ENCODE measurements at places on chromosomes 3 and 15. TPM values are rescaled to one million over a fixed set of nuclear protein-coding genes. Genes with fewer than 3 reads are reported as not detected.

DNA sequence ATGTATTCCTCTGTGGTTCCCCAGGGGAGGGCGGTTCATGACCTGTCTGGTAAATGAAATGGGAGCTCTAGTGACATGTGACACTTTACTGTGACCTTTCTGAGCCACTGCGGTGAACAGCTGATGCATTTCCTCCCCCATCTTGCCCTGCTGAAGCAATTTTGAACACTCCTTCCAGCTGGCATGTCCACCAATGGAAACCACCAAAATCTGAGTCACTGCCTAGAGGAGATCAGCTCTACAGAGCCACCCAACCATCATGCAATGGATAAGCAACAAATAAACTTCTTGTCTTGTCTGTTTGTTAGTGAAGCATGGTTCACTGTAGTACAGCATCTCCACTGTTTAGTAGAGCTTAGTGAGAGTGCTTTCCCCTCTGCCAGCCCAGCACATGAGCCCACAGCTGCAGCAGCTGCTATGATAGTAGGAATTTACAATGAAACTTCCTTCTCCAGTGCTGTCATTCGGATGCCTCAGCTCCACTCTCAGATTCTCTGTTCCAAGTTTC is 479.4 kb downstream of the NTRK3 start:
- H3K36me3 ChIP-seq: no peaks in the 10 kb centered on the region
- H3K27me3 ChIP-seq: no peaks in the 10 kb centered on the region
- no peak overlapping the region for H3K27ac ChIP-seq
- DNase-seq: peak; percentile 25
- H3K4me3 ChIP-seq: no peak overlapping the region

DNA sequence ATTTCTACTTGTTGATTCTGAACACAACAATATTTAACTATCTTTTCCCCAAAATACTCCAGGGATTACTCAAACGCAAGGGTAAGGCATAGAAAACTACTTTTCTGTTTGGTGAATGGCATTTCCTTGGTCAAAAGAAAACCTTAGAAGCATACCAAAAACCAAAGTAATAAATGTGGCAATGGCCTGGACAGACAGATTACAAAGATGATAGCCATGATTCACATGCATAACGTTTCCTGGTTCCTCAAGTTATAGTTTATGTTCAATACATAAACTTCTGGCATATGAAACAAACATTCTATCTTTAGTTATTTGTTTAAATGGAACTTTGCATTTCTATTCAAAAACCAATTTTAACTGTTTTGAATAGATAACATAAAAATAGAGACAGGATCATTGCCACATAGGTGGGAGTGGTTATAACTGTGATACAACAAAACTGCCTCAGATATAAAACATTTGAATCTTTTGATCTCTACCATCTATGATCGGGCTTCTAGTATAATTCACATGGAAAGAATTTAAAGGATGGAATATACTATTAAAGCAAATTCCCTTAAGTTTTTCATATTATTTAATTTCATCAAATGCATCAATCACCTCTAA is 32.1 kb downstream of the FOXP1 start:
- no peaks in the 10 kb centered on the region for H3K27me3 ChIP-seq
- DNase-seq: no peak

GOLIM4 gene
- total RNA-seq: 43.1 TPM

HYAL1 gene
- 6.1 TPM for total RNA-seq

DNA sequence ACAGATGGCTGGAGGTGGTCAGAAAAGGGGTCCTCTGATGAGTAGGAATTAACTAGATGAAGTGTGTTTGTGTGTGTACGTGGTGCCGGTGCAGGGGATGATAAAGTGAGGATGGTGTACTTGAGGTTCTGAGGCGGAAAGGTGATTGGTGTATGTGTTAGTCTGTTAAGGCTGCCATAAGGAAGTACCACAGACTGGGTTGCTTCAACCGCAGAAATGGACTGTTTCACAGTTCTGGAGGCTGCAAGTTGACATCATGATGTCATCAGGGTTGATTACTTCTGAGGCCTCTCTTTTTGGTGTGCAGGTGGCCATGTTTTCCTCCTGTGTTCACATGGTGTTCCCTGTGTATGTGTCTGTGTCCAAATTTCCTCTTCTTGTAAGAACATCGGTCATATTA is 202.4 kb upstream of the RGMA start:
- H3K27ac ChIP-seq: no peak overlapping the region
- no peaks in the 10 kb centered on the region for H3K27me3 ChIP-seq
- H3K36me3 ChIP-seq: no peaks in the 10 kb centered on the region
- DNase-seq: no peak
- no peaks in the 10 kb centered on the region for H3K4me1 ChIP-seq
- H3K4me3 ChIP-seq: no peak overlapping the region

DNA sequence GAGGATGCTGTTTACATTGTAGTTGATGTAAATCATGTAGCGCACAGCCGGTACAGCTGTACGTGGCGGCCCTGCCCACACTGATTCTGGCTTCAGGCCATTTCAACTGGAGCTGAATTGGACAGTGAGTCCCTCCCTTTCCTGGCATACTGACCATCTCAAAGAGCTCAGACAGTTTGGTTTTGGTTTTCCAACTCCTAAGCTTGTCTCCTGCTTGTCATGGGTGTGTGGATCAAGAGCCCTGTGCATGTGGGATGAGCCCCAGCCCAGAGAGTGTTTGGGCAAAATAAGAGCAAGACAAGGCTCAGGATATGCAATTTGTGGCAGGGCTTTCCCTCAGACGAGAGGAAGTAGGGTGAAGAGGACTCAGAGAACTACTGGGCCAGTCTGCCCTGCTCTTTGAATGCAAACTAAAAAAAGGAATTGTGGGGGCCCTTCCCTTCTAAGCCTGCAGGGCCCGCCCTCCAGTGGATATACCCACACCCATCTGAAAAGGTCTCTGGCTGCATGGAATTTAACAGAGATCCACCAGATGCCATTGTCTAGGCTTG is 13.3 kb downstream of the ITGA11 start:
- H3K4me1 ChIP-seq: peaks cover 83% of the 10 kb centered on the region
- no peak overlapping the region for H3K4me3 ChIP-seq
- H3K27me3 ChIP-seq: no peaks in the 10 kb centered on the region
- H3K27ac ChIP-seq: peak overlapping the region; percentile 65

DNA sequence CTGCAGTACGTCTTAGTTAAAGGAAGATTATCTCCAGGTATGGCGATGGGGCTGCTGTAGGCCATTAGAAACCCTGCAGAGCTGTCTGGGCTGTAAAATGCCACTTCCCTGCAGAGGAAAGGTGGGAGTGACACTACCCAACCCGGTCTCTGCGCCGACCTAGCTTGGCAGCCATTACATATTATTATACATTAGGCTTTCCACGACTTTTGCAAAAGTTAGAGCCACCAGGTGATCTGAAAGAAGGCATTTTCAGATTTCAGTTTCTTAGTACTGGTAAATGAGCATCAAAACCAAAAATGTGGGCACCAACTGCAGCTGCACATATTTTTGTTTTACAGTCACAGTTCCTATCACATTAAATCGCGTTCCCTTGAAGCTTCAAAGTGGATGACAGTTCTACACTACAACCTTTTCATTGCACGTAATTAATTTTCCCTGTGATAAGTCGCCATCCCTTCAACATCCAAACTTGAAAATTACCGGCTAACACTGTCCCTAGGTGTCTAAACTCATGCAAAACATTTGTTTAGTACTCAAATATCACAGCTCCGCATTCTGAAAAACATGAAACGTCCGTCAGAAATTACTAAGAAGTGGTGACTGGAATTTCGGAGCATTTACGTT is 81.4 kb upstream of the CHD2 start:
- H3K4me1 ChIP-seq: peaks cover 26% of the 10 kb centered on the region
- H3K36me3 ChIP-seq: no peaks in the 10 kb centered on the region
- H3K27ac ChIP-seq: peak overlapping the region; percentile 76
- H3K4me3 ChIP-seq: peak overlapping the region; percentile 69

DNA sequence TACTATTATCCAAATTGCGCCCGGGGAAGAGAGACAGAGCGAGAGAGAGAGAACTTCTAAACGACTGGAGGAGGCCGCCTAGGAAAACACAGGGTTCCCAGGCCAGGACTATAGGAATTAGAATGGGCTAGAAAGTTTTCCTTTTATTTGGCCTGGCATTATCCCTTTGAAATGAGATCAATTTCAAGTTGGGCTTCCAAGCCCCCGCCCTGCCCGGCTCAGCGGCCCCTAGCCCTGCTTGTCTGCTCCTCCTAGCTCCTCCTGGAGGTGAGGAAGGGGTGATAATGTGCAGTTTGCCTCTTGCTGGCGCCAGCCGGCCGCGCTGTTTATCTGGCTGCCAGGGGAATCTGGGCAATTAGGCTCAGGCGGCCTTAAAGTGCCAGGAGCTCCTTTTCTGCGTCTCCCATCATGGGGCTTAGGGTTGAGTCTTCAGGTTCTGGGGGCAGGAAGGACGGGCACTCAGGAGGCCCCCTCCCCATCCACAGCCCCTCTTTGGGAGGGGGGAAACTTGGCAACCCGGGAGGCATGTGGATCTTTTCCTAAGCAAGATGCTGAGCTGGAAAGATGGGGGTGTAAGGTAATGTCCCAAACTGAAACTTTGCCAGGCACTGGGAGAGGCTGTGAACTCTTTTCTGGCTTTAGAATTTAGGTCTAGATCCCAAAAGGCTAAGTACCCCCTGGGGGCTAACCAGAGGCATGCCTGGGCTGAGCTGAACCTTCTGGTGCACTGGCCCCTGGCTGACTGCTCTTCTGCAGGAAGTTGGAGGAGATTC is 5.5 kb downstream of the SMAD6 start:
- no peaks in the 10 kb centered on the region for H3K27me3 ChIP-seq
- DNase-seq: no peak
- no peaks in the 10 kb centered on the region for H3K36me3 ChIP-seq
- peak overlapping the region; percentile 75 for H3K27ac ChIP-seq
- H3K4me3 ChIP-seq: peak overlapping the region; percentile 84

All from thoracic aorta (tissue), 2 donors.